COLO829 (cell line): ENCODE measurements at places on chromosomes 6 and 20.
A peak's percentile ranks its signal among the peaks of the same experiment; 100 is the strongest.

- DNase-seq = peak; percentile 39
These were observed 72.1 kb downstream of the AFDN start for GRCh38 chr6:167898673-167899311.

DNA sequence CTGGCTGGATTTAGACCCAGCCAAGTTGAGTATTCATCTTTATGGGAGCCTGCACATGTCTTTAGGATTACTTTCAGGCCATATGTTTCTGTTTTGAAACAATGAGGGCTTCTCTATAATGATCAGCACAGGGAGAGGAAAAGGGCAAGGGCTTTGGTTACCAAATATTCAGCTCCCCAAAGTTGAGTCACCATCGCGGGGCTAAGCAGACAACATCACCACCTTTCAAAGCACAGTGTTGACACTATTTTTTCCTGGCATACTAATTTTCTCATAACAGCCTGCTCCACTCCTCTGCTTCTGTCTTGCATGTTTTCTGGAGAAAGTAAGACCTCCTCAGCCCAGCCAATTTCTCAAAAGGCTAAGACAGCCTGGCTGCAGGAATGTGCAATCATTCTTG is 4.9 kb downstream of the SCML4 start:
- no peak for DNase-seq

DNA sequence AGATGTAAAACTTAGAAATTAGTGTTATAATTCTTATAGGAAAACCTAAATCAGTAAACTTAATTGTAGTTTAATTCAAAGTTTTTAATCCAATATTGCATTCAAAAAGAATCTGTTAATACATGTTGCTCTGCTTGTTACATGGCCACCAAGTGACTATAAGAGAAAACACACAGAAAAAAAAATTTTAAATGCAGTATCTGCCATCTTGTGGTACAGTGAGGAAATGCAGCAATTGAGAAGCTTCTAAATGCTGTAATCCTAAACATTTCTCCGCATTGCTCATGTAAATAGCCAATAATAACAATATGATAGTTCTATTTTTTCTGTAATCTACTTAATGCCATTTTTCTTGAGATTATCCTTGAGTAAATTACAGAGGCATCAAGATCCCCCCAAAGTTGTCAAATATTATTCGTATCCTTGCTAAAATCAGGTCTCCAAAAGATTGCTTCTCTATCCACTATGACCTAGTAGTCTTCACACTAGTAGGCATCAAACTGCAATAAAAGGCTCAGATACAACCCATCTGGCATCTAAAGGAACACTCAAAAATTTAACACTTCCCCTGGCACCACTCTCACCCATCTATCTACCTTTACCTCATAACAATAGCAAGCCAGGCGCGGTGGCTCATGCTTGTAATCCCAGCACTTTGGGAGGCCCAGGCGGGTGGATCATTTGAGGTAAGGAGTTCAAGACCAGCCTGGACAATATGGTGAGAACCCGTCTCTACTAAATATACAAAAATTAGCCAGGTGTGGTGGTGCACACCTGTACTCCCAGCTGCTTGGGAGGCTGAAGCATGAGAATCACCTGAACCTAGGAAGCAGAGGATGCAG is 34.6 kb downstream of the HDAC2 start:
- DNase-seq = peak; percentile 48

DNA sequence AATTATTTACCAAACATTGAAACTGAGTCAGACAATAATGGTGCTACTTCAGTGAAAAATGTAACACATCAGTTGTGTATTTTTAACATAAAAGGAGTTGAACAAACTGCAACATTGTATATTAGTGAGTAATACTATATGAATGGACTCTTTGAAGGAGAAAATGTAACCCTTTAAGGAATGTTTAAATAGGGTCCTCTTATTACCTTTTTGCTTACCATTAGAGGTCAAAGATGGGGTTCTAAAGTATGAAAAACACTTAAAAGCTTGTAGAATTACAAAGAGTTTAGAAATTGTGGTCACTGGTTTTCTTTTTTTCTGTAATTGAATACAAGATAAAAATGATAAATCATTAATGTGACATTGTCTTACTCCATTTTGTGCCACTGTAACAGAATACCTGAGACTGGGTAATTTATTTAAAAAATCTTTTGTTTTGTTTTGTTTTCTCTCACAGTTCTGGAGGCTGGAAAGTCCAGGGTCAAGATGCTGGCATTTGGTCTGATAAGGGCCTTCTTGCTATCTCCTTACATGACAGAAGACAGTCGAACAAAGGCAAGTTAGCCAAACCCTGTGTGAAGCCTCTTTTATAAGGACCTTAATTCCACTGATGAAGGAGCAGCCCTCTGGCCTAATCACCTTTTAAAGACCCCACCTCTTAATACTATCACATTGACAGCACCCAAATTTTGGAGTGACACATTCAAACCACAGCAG is 43.2 kb downstream of the SESN1 start:
- DNase-seq = peak; percentile 43

GRCh38 chr6:97778290-97779038 is 495.4 kb upstream of the MMS22L start:
- DNase-seq = no peak

DNA sequence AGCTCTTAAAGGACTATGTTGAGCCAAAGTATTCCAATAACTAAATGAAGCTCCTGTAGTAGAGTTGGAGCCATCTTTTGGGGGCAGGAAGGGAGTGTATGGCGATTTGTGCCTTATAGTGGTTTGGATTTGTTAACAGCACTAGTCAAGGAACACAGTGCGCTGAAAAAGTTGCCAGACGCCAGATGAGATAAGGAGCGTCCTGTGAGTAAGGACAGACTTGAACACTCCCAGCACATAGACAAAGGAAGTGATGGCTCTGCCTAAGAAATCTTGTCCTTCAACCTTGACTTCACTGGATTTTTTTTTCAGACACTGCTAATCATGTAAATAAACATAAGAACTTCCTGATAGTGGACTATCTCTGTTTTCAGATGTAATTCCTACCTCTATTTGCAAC is 136.9 kb downstream of the TRMT11 start:
- no peak for DNase-seq

DNA sequence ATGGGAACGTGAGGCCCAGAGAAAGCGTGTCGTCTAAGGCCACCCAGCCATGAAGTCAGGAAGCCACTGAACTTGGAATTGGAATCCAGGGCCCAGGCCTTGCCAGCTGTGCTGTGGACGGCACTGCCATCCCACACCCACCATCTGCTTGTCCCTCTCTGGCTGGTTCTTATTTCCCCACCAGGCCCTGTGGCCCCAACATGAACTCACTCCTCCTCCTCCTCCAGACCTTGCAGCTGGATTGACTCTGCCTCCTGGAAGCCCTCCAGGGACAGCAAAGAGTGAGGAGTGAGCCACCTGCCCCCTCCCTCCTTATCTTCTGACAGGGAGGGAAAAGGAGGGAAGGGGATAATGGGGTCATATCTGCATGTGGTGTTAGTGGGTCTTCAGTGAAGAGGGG is 16.0 kb upstream of the IP6K3 start:
- no peak for DNase-seq

GRCh38 chr6:144149558-144149893 is 791 bp upstream of the STX11 start:
- no peak for DNase-seq

DNA sequence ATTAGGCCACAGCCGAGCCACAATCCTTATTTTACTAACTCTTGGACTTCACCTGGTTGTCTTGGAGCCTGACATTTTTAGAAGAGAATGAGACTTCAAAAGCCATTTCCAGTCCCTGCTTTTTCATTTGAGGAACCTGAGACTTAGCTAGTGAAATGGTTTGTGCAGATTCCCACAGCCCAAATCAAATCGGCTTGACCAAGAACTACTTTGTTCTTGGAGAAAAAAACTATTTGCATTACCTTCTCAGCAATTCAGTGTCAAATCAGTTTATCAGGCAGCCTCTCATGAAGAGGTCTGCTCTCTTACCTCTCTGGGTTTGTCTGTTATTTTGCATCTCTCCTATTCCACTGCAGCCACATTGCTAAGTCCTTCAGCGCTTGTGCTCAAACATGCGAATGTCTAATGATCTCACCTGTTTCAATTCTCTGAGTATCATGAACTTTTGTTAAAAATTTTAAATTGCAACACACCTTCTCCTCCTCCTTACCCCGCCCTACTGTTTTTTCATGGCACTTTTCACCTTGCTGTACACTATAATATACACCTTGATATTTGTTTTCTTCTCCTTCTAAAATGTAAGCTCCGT is 573 bp upstream of the IFNGR1 start:
- DNase-seq = no peak

- peak; percentile 79 for DNase-seq
These were observed 71.8 kb upstream of the TMEM181 start for GRCh38 chr6:158488065-158488464.
